ENCODE measurements at places on chromosomes 3 and 15.

- no peaks in the 10 kb centered on the region for H3K27me3 ChIP-seq
- no peak overlapping the region for H3K4me3 ChIP-seq
- peaks cover 8% of the 10 kb centered on the region for H3K36me3 ChIP-seq
- no peak overlapping the region for H3K27ac ChIP-seq
- no peak for DNase-seq
Measured at GRCh38 chr3:94009608-94010007, 18.8 kb downstream of the STX19 start.

- H3K27ac ChIP-seq, result peak overlapping the region; percentile 93
- H3K36me3 ChIP-seq, result peaks cover 3% of the 10 kb centered on the region
- H3K4me3 ChIP-seq, result peak overlapping the region; percentile 72
- DNase-seq, result peak; percentile 78
- peaks cover 19% of the 10 kb centered on the region for H3K4me1 ChIP-seq
Measured at GRCh38 chr3:198079771-198080520, 119.9 kb downstream of the LMLN start.

DNA sequence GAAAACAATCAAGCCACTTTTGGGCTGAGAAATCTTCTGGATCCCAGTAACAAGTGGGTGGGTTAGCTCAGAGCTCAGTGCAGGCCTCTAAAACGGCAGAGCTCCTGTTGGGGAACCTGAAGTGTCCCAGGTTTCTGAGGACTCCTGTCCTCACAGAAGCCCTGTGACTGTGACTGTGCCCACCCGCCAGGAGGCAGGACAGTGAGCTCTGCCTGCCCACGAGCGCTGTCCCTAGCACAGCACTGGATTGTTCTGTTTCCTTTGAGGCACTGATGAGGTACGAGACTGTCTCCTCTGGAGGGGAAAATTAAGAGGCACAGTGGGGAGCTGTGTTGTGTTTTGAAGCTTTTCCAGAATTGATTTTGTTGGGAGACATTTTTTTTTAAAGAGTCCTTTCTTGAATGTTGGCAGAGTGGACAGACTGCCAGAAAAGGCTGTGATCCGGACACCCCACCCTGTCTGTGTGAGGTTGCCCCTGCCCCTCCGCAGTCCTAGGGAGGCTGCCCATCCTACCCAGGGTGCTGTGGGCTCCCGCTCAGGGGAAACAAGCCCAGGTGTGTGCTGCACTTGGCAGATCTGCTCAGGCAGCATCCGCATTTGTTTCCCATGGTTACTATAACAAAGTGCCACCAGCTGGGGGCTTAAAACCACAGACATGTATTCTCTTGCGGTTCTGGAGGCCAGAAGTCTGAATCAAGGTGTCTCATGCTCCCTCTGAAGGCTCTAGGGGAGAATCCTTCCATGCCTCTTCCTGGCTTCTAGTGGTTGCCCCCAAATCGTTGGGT lies 66.6 kb upstream of the LARS2 start:
- peaks cover 47% of the 10 kb centered on the region for H3K27me3 ChIP-seq
- DNase-seq, result no peak
- H3K36me3 ChIP-seq, result no peaks in the 10 kb centered on the region
- no peaks in the 10 kb centered on the region for H3K4me1 ChIP-seq
- no peak overlapping the region for H3K27ac ChIP-seq

GRCh38 chr3:9450126-9450525 lies 52.7 kb downstream of the SETD5 start:
- H3K27ac ChIP-seq, result no peak overlapping the region
- no peak overlapping the region for H3K4me3 ChIP-seq
- no peaks in the 10 kb centered on the region for H3K27me3 ChIP-seq
- no peak for DNase-seq

GRCh38 chr15:74464216-74464615 lies 3.3 kb upstream of the UBL7 start:
- peaks cover 15% of the 10 kb centered on the region for H3K4me1 ChIP-seq
- peak overlapping the region; percentile 21 for H3K27ac ChIP-seq
- H3K27me3 ChIP-seq, result no peaks in the 10 kb centered on the region
- no peak overlapping the region for H3K4me3 ChIP-seq
- H3K36me3 ChIP-seq, result peaks cover 16% of the 10 kb centered on the region

DNA sequence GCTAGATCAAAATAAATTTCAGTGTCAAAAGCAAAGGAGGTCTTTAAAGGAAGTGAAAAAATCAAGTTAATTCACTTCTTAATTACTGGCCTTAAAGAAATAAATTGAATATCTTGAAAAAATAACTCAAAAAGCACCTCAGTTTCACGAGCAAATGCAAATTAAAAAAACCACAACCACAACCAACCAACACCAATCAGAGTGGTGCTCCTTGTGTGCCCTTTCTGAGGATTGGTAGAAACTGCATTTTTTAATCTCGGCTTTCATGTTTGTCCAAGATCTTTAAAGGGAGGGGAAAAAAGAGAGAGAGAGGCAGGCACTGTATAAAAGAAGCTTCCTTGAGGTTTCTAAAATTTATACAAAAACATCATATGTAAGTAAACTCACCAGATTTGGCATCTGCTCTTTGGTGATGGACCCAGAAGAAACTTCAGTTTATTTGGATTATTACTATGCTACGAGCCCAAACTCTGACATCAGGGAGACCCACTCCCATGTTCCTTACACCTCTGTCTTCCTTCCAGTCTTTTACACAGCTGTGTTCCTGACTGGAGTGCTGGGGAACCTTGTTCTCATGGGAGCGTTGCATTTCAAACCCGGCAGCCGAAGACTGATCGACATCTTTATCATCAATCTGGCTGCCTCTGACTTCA lies at the start of gene GPR15:
GPR15 (plus strand) TSS at position 357 of the 653 bp plus-strand sequence; CDS start at position 413, 56 bp downstream.
- H3K4me3 ChIP-seq, result no peak within 1 kb of the TSS
- no peak within 1 kb of the TSS for H3K27ac ChIP-seq
- DNase-seq, result no peak
- H3K36me3 ChIP-seq, result no peaks in the 10 kb centered on the region
- H3K4me1 ChIP-seq, result peaks cover 6% of the 10 kb centered on the region

DNA sequence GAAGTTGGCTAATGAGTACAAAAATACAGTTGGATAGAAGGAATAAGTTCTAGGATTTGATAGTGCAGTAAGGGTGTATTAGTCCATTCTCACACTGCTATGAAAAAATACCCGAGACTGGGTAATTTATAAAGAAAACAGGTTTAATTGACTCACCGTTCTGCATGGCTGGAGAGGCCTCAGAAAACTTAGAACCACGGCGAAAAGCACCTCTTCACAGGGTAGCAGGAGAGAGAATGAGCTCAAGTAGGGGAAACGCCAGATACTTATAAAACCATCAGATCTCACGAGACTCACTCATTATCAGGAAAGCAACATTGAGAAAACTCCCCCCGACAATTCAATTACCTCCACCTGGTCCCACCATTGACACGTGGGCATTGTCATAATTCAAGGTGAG lies 483.3 kb downstream of the TUSC7 start:
- no peak for DNase-seq
- no peaks in the 10 kb centered on the region for H3K27me3 ChIP-seq
- H3K4me3 ChIP-seq, result no peak overlapping the region

DNA sequence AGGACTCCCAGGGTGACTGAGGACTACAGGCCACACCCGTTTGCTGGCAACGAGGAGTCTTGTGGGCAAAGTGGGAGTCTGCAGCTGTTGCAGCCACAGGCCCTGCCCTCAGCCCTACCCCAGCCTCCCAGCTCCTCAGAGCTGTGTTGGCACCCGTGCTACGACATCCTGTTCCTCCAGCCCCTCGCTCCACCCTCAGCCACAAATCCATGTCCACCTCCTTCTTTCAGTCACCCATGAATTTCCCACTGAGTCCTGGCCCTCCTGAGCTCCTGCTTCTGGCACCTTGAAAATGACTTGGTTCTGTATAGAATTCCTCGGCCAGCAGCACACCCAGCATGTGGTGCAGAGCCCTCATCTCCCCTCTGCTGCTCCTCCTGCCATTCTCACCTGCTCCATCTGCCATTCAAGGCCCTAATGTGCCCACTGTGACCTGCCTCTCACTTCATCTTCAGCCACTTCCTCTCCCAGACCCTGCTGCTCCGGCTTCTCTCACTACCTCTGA lies 20.9 kb upstream of the VILL start:
- no peak overlapping the region for H3K4me3 ChIP-seq
- H3K36me3 ChIP-seq, result no peaks in the 10 kb centered on the region
- 0 out of 2 replicates have a peak, but pooled peaks cover 4% of the 10 kb centered on the region for H3K27me3 ChIP-seq
- H3K4me1 ChIP-seq, result no peaks in the 10 kb centered on the region

DNA sequence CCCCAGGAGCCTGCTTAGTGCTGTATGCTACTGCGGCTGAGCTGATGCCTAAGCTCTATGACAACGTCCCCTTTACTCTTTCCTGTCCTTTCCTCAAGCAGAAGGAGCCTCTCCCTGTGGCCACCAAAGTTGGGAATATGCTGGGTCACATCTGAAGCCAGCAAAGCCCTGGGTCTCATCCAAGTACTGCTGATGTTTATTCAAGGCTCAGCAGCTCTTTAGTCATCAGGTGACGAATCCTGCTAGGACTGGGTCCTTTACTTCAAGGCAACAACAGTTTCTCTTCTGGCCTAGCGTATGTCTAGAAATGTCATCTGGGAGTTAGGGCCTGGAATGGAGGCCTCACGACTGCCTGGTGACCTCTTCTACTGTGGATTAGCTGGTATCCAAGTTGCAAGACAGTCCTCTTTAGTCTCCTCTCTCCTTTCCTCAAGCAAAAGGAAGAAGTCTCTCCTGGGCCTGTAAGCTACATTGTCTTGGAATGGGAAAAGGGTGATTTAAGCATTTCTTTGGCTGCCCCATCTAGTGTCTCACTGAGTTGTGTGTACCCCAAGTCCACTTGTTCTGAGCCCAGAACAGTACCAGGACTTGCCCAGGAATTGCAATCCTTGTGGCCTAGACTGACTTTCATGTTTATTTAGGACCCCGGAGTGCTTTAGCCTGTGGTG lies 63.9 kb downstream of the TNFAIP8L3 start:
- H3K36me3 ChIP-seq, result no peaks in the 10 kb centered on the region
- no peaks in the 10 kb centered on the region for H3K27me3 ChIP-seq
- H3K27ac ChIP-seq, result no peak overlapping the region
- DNase-seq, result no peak
- no peaks in the 10 kb centered on the region for H3K4me1 ChIP-seq
- H3K4me3 ChIP-seq, result no peak overlapping the region

DNA sequence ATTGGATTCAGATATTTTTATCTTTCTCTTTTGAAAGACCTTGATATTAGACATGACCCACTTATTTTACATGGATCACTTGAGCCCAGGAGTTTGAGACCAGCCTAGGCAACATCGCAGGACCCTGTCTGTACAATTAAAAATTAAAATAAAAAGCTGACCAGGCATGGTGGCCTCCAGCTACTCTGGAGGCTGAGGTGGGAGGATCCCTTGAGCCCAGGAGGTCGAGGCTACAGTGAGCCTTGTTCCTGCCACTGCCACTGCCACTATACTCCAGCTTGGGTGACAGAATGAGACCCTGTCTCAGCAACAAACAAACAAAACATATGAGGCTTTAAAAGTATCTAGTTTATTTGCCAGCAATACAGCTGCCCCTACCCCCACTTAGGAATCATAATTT lies 1.6 kb downstream of the RNF7 start:
- DNase-seq, result no peak
- peak overlapping the region; percentile 88 for H3K27ac ChIP-seq
- H3K36me3 ChIP-seq, result peaks cover 31% of the 10 kb centered on the region
- no peaks in the 10 kb centered on the region for H3K27me3 ChIP-seq

DNA sequence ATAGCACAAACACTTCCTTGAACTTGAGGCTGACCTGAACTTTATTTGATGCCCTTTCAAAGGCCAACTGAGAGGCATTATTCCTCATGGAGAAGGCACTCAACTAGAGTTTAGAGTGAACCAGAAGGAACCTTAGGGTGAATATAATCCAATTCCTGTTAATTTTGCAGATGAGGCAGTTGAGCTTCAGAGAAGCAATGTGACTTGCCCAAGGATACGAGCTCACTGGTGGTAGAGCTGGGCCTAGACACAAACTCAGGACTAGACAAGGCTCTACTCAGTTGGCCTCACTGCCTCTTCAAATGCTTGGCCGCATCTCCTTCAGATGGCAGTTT lies 172.7 kb upstream of the ADAMTS9 start:
- no peak overlapping the region for H3K27ac ChIP-seq
- no peaks in the 10 kb centered on the region for H3K4me1 ChIP-seq
- H3K4me3 ChIP-seq, result no peak overlapping the region
- H3K36me3 ChIP-seq, result no peaks in the 10 kb centered on the region
- no peak for DNase-seq
- H3K27me3 ChIP-seq, result no peaks in the 10 kb centered on the region

GRCh38 chr3:119825820-119826219 lies 43.9 kb downstream of the NR1I2 start:
- H3K4me1 ChIP-seq, result no peaks in the 10 kb centered on the region
- H3K36me3 ChIP-seq, result no peaks in the 10 kb centered on the region
- H3K4me3 ChIP-seq, result no peak overlapping the region
- no peak for DNase-seq

DNA sequence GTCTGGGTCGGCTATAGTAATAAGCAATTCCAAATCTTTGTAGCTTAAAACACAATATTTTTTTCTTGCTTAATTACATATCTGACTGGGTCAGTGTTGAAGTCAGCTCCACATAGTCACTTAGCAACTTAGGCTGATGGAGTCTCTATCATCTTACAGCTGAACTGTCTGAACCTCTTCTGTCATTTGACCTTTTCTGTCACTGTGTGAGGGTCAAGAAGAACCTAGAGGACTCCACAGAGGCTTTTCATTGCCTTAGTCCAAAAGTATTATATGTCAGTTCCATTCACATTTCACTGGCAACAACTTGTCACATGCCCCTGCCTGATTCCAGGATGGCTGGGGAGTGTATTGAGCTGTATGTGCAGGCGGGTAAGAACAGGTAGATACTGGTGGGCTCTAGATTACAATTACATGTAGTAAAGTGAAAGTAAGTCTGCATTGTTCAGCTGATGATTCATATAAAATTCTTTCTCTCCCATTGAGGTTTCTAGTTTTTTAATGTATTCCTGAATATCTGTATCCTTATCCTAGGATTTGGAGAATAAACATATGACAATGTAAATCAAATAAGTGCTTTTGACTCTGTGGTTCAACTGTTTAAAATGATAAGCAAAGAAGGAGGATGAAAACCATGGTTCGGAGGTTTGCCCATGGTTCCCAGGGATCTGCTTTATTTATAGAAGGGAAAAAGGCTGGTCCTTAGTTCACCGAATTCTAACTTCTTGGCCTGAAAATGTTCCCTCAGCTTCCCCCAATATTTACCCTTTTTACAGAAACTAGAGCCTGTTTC lies 5.8 kb upstream of the ARPP21 start:
- H3K27me3 ChIP-seq, result no peaks in the 10 kb centered on the region
- no peaks in the 10 kb centered on the region for H3K4me1 ChIP-seq
- no peak overlapping the region for H3K4me3 ChIP-seq
- H3K36me3 ChIP-seq, result no peaks in the 10 kb centered on the region
- no peak overlapping the region for H3K27ac ChIP-seq

DNA sequence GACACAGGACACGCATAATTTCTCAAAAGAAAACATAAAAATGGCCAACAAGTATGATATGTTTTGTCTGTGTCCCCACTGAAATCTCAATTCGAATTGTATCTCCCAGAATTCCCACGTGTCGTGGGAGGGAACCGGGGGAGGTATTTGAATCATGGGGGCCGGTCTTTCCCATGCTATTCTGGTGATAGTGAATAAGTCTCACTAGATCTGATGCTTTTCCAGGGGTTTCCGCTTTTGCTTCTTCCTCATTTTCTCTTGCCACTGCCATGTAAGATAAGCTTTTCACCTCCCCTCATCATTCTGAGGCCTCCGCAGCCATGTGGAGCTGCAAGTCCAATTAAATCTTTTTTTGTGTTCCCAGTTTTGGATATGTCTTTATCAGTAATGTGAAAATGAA lies 12.1 kb upstream of the POU1F1 start:
- no peaks in the 10 kb centered on the region for H3K27me3 ChIP-seq
- no peaks in the 10 kb centered on the region for H3K36me3 ChIP-seq
- H3K4me3 ChIP-seq, result no peak overlapping the region

GRCh38 chr3:131009698-131010097 lies 16.9 kb downstream of the ASTE1 start:
- no peaks in the 10 kb centered on the region for H3K27me3 ChIP-seq
- H3K36me3 ChIP-seq, result peaks cover 34% of the 10 kb centered on the region

Measured in K562 (cell line).